ENCODE measurements at places on chromosomes 3 and 15.

DNA sequence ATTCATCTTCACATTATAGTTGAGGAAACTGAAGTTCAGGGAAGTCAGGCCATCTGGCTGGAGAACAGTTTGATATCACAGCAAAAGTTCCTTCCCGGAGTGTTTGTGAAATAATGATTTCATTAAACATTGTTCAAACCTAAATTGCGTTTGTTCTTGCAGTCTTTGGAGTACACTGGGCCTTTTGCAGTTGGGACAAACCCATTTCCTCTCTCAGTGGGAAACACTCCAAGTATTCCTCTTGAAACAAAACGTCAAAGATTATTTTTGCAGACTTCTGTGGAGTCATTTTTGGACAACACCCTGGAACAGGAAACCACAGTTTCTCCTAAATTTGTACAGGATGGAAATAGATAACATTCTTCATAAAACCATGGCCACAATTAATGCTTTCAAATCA lies 287.5 kb downstream of the PTPRG start:
- DNase-seq = no peak

DNA sequence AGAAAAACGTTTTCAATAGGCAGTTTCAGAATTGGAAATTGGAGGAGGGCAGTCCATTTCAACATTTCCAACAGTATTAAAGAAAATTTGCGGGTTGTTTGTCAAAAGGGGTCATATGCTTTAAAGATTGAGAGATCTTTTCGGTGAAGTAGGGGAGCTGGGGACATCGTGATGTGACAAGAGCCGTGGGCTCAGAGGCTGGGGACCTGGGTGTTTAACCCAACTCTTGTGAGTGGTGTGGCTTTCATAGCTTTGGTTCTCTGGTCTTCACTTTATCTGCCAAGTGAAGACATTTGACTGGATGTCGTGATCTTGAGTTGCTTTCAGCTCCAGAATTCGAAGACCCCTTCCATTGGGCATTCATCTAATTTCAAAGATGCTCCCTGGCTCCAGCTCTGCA lies 133.2 kb downstream of the PGPEP1L start:
- no peak for DNase-seq

DNA sequence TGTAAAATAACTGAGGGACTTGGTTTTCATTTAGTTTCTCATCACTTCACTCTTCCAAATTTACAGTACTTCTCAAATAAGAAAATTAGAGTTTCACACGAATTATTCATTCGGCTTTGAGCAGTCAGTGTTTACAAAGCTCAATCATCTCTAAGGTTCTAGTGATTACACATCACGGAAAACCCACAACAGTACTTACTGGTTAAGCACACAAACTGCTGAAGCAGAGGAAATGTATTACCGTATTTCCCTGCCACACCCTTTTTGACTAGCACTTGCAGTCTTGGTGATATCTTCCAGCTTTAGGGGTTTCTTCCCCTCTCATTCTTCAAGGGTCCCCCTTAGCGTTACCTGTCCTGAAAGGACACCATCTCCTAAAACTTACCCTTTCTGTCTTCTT lies 164.8 kb upstream of the CDIN1 start:
- DNase-seq = no peak

GRCh38 chr3:112647122-112647521 lies 6.2 kb upstream of the CCDC80 start:
- DNase-seq = no peak

DNA sequence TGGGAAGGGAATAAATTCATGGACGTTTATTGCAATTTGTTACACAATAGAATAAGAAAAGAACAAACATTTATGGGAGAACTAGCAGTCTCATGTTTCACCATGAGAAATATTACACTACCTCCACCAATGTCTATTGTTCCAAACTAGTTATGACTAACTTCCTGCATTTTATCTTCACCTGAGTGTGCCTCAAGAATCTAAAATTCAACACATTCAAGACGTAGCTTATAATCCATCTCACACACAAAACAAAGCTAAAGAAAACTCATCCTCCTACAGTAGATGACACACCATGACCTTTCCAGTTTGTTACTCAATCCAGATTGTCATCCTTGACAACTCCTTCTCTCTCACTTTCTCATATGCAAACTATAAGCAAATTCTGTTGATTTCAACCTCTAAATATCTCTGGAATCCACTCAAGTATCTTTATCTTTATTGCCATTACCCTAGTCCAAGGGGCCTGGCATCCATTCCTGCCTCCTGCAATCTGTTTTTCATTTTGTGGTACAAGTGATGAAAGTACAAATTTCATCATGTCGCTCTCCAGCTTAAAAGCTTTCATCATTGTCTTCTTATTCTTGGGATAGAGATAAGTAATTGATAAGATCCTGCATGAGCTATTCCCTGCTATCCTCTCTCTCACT lies 229.9 kb downstream of the NR2F2 start:
- DNase-seq = no peak

DNA sequence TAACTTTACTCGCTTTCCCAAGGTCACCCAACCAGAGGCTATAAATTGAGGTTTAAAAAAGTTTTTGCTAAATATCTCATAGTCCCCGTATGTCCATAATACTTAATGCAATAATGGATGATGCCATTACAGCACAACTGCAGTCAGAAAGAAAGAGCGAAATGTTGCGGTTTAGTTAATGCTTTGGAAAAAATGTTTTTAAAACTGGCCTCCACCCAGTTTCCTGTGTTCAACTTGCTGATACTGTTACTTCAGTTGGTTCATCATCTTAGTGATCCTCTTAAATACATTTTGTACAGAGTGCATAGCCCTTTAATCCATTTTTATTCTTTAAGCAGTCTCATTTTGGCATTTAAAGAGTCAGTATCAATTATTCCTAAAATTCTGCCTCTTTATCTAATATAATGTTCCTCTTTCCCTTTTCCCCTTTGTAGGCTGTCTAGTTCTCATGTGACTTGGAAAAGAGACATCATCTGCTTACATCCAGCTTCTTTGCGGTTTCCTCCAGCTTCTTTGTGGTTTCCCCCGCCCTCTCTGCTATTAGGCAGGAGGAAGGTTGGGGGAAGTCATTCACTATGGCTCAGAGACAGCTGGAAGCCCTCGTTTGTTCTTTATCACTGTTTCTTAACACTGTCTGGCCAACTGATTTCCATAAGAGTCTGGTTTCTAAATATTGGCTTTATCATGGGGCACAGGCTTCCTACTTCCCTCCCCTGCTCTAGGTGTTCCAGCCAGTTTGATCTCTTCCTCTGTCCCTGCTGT lies 154.3 kb downstream of the GOLIM4 start:
- peak; percentile 6 for DNase-seq

DNA sequence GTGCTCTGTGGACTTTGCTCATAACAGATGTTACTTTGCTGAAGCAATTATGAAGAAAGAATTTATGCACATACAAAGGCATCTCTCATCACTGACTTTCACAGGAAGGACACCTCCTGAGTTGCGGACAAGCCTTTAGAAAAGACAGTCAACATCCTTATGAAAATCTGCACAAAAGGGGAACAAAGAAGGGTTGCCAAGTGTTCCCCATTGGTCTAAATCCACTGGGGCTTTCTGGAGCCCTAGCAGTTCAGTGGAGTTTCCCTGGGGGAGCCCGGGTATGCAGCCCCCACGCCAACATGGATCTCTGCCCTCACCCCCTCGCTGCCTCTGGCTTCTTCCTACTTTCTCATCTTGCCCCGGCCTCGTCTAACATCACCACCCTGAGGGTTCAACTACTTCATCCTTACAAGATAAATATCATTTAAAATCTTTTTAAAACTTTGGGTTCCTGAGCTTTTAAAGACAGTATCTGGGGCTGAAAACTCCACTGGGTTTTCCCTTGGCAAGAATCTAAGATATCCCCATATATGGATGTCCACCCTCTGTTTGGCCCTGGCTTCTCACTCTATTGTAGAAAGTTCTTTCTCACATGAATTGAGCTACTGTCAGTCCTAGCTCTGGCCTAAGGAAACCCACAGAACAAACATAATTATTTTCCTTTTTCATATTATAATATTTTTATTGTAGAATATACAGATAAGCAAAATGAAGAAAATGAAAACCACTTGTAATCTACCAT lies 207.9 kb upstream of the RGMA start:
- no peak for DNase-seq

GRCh38 chr15:81386947-81387346 lies 12.9 kb upstream of the TMC3 start:
- no peak for DNase-seq

DNA sequence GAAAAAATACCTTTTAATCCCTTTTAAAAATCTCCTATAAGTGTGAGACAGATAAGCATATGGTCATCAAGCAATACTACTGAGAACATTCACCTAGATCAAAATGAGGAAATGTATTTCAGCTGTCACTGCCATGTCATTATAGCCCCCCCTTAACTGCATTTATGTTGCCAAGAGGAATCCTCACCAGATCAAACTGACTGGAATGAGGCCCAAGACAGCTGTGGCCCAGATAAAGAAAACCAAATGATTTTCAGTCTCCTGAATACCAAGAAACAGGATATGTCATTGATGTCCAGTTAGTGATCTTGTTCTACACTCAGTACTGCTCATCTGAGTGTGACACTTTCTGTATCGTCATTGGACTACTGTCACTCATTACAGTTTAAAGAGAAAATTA lies 35.1 kb upstream of the CPB1 start:
- no peak for DNase-seq

DNA sequence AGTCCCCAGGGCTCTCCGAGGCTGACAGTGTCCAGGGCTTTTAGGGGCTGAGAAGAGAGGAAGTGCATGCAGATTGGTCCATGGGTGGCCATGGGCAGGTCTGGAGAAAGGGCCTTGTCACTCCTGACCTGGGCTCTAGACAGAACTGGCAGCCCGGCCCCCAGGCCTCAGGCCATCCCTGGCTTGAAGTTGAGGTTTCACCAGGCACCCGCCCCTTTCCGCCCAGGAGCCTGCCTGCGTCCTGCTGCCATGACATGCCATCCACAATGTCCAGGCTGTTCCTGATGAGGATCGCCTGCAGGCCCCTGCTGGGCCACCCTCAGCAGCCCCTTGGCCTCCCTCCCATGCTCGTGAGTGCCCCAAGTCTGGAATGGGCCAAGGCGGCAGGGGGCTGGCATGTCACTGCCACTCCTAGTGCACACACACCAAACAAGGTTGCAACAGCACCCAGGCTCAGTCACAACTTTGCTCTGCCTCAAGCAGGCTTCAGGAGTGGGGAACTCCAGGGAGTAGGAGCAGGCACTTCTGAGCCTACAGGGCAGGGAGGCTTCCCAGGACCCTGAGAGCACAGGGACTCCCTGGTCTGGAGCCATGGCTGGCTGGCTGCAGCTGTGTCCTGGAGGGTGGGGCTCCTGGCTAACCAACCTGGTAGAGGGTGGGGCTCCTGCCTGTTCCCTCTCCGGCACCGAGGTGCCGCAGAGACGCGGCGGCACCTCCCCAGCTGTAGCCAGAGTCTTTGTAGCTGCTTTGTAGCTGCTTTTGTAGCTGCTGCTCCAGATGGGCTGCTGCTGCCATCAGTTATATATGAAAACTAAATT lies 1457.1 kb upstream of the GBE1 start:
- no peak for DNase-seq

GRCh38 chr15:75131269-75131643 lies 70.4 kb upstream of the C15orf39 start:
- DNase-seq = no peak

DNA sequence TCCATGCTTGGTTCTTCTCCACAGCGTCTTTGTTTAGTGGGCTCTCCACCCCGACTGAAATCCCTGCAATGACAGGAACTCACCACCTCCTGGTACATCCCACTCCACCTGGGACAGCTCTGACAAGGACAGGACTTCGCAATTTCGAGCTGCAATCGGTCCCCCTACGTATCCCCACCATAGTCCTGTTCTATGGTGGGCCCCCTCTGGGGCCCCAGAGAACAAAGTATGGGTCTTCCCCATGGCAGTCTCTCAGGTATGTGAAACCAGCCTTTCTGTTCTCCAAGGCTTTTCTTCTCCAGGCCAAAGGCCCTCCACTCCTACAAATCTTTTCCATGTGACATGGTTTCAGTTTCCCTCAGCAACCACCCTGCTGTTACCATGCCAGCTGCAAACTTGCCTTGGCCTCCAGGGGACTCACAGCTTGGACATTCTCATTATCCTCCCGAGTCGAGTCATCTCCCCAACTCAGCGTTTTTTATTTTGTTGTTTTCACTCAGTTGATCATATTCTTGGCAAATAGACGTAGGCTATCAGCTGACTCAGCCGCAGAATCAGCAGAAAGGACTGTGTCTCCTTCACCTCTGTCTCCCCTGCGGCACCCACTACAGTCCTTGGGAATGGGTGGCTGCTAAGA lies 233.3 kb downstream of the OPA1 start:
- peak; percentile 70 for DNase-seq

- no peak for DNase-seq
These were observed 163.2 kb upstream of the P2RY1 start for GRCh38 chr3:152671446-152672319.

- no peak for DNase-seq
These were observed 148.1 kb downstream of the ABHD5 start for GRCh38 chr3:43838877-43839276.

DNA sequence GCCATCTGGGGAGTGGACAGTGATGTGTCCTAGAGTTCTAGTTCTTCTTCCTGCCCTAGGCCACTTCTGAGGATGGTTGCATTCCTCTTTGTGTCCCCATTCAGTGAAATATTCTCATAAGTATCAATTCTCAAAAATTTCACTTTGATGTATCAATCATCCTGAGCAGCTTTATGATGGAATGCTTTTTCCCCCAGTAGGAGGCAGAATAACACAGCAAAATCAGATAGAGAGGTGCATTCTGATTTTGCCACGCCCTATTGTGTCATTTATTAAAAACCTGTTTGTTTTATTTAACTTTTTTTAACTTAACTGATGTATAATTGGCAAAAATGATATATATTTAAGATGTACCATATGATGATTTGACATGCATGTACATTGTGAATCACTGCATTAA lies 656.0 kb upstream of the GRM7 start:
- no peak for DNase-seq

GRCh38 chr15:27509014-27509413 lies 538.0 kb downstream of the GABRG3 start:
- DNase-seq = no peak

DNA sequence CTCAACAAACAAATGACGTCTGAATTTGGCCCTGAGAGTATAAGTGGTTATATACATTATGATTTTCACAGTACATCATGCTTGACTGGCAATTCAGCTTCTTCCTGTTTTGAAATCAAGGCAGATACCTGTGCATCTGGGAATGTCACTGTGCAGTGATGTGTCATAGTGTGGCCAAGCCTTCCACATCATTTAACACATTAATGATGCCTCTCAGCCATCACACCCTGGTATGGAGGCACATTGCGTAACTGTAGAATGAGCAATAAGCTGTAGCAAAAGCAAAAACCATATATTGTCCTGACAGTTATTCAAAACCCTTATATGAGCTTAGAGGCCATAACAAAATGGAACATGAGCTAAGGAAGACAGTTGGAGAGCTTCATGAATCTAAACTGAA lies 246.0 kb downstream of the EPHA3 start:
- no peak for DNase-seq

DNA sequence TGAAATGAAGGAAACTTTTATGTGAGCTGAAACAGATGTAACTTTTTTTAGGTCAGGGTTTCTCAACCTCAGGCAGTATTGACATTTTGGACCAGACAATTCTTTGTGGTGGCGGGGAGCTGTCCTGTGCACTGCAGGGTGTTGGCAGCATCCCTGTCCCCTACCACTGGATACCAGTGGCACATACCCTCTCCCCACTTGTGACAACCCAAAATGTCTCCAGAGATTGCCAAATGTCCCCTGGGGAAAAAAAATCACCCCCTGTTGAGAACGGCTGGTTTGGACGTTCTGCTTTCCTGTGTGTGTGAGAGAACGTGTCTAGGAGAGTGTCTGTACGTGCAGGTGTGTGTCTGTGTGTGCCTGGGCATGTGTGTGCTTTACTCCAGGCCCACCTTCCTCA lies 30.7 kb upstream of the GRIP2 start:
- DNase-seq = no peak
